Glomerular endothelial cell (primary cell): ENCODE measurements at places on chromosomes 1 and 21. TPM values are rescaled to one million over a fixed set of nuclear protein-coding genes. Genes with fewer than 3 reads are reported as not detected.

GRCh38 chr1:235004276-235004675 is 124.4 kb downstream of the TOMM20 start:
- no peak for DNase-seq

CELA3B gene
- total RNA-seq = not detected in 2 replicates

DNA sequence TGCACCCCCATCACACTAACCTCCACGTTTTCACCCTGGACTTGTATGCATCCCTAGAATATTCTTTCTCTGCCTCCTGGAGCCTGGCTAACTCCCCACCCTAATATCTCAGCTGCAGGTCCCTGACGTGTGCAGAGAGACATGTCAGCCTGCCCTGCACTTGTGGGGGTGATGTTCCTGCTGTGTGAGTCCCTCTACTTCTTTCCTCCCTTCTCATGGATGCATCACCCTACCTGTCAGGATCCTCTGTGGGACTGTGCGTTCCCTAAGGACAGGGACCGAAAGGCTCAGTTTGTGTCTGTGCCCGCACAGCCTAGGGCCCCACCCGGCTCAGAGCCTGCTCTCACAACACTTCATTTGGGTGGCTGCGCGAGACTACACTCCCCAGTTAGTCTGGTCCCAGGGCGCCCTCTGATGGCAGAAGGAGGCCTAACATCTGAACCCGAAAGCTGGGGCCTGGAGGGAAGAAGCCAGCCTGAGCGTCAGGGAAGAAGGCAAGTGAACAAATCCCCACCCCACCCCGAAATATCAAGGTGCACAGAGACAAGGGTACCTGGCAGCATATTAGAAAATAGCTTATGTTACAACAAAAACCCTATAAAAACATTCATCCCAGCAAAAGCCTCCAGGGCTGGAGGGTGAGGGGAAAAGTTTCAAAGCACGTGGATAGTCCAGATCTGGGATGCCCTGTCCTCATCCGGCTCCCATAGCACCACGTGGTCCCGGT is 3.7 kb downstream of the CD52 start:
- peak; percentile 41 for DNase-seq

- DNase-seq = no peak
Observed at GRCh38 chr21:32131960-32132359, 146.9 kb downstream of the MIS18A start.

DNA sequence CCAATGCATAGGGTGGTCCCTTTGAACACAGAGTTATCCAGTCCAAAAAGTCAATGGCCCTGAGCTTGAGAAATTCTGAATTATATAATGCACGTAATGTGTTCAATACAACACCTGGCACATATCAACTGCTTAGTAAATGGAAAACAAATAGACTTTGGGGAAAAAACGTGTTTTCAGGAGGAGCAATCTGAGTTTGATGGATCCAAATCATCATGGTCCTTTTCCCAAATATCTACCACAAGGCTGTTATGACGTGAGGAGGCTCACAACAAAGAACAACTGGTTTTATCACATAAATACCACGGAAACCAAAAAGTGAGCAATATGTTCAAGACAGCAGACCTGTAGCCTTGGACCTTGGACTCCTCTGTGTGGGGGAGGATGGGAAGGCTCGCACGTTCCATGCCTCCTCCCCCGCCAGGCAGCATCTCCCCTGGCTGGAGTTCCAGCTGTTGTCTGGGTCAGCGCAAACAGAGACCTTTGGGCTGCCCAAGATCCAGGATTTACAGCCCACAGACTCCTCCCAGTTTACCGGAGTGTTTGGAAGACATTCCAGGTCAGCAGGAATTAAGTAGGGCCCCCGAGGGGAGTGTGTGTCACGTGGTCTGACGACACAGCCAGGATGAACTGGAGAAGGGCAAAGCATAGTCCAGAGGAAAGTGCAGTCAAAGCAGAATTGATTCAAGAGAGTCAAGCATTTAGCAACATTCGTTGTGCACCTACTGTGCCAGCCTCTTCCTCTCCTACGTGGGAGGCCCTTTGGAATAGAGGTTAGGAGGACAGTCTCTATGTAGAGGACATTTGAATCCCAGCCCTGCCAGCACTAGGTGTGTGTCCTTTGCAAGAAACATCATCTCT is 32.2 kb upstream of the MED18 start:
- no peak for DNase-seq

CNR2 gene
- total RNA-seq = not detected in 2 replicates
